ENCODE measurements at places on chromosomes 5 and 9.

- DNase-seq, result no peak
Observed at GRCh38 chr9:4980086-4980727, 4.9 kb upstream of the JAK2 start.

GRCh38 chr9:33436445-33436844, 10.9 kb downstream of the AQP3 start:
- no peak for DNase-seq

GRCh38 chr5:109035436-109035835, 287.7 kb downstream of the FER start:
- peak; percentile 12 for DNase-seq

GRCh38 chr9:35727676-35728040, 4.3 kb downstream of the TLN1 start:
- no peak for DNase-seq

DNA sequence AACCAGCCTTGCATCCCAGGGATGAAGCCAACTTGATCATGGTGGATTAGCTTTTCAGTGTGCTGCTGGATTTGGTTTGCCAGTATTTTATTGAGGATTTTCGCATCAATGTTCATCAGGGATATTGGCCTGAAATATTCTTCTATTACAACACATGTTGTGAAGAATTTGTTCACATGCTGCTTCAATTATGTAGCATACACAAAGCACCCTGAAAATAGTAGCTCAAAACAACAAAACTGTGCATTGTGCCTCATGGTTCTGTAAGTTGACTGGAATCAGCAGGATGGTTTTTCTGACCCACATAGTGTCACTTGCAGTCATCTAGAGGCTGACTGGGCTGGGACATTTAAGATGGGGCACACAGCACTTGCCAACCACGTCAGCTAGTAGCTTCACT, 193.9 kb downstream of the SYK start:
- DNase-seq, result peak; percentile 25

DNA sequence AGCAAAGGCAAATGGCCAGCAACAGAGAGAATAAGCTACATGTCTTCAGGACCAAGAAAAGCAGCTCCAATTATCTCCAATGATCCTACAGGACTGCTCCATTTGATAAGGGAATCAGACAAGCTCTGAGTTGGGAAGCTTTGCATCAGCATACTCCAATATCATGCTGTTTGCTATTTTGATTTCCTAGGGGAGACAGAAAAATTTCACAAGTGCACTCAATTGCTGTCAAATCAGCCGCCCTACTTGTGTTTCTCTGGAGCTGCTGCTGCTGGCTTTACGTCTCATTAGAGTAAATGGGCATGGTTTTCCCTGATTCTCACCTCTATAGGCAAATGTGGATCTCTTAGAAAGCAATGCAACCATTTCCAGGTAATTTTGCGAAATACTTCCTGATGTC, 201.7 kb downstream of the PRELID2 start:
- DNase-seq, result no peak

GRCh38 chr5:174626369-174626920, 97.9 kb upstream of the MSX2 start:
- no peak for DNase-seq

- DNase-seq, result no peak
Observed at GRCh38 chr9:113573959-113574352, 110.4 kb downstream of the RGS3 start.

- DNase-seq, result no peak
Observed at GRCh38 chr9:92315456-92315855, 9.7 kb downstream of the NOL8 start.

- DNase-seq, result no peak
Observed at GRCh38 chr9:4970970-4971641, 14.0 kb upstream of the JAK2 start.

- no peak for DNase-seq
Observed at GRCh38 chr5:134420343-134420742, 8.7 kb upstream of the CDKN2AIPNL start.

- DNase-seq, result no peak
Observed at GRCh38 chr5:122941737-122942136, 94.8 kb downstream of the PPIC start.

- no peak for DNase-seq
Observed at GRCh38 chr5:106759581-106759980, 911.2 kb downstream of the EFNA5 start.

DNA sequence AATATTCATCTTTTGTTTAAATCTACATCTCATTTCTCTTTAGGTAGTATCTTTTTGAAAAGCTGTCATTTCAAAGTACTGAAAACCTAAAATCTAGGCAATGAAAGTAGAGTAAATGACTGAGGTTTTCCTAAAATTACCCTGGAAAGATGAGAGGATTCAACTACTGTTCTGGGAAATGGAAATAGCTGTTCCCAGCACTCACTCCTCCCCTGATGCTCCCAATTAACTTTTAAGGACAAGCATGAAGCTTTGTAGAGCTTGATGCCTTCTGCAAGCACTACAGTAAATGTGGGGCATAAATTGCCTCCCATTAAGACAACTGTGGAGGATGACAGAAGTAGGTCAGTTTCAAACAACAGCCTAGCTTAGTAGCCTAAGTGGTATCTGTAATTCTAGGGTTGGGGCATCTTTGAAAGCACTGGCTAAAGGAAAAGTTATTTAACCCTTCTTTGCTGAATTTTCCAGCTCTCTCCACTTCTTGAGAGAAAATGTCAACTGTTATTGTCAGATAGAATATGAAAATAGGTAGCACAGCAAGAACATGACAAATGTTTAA, 100.2 kb upstream of the GNA14 start:
- DNase-seq, result no peak

GRCh38 chr5:112512901-112513300, 93.8 kb upstream of the EPB41L4A start:
- no peak for DNase-seq

DNA sequence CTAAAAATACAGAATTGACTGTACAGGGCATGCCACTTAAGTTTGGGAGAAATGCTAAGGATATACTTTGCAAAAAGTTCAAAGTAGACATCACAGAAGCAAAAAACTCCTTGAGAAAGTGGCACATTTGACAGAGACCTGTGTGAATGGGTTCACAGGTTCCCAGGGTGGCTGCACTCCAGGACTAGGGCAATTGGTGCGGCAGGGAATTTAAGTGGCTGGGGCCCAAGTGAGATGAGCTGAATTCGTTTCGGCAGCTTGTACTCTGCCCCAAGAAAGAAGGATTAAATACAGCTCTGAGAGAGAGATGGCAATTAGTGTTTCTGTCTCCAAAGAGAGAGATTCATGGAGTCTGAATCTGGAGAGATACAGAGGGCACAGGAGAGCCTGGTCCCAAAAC, 280.1 kb downstream of the FBXL17 start:
- no peak for DNase-seq

- no peak for DNase-seq
Observed at GRCh38 chr5:64769855-64770254, 1.1 kb downstream of the CWC27 start.

GRCh38 chr9:38120961-38121360, 51.9 kb upstream of the SHB start:
- DNase-seq, result no peak

DNA sequence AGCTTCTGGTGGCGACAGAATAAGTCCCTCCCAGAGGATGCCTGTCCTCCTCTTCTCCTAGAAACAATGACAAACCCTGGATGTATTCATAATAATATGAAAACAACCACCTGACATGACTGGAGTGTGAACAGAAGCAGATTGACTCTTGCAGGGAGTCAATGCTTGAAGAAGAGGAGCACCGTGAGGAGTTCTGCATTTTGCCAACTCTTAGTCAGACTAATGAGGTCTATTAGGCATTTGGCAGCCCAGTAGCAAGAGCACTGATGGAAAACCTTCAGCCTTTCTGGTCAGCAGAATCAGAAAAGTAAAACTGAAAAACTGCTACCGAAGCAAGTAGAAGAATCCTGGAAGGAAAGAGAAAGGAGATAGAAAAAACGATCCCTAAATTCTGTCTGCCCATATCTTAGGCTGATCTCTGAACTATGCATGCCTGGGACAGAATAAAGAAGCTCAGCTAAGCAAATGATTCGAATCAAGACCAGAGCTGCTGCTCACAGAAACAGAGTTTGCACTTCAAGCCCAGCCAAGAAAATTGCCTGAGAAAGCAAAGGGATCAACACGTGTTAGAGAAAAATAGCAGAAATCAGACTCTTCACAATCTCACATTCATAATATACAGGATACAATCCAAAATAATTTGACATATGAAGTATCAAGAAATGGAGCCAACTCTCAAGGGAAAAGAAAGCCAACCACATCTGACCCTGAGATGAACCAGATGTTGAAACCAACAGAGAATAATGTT, 69.5 kb upstream of the OSMR start:
- DNase-seq, result peak; percentile 16

GRCh38 chr5:98433022-98433421, 340.4 kb upstream of the RGMB start:
- DNase-seq, result peak; percentile 31

DNA sequence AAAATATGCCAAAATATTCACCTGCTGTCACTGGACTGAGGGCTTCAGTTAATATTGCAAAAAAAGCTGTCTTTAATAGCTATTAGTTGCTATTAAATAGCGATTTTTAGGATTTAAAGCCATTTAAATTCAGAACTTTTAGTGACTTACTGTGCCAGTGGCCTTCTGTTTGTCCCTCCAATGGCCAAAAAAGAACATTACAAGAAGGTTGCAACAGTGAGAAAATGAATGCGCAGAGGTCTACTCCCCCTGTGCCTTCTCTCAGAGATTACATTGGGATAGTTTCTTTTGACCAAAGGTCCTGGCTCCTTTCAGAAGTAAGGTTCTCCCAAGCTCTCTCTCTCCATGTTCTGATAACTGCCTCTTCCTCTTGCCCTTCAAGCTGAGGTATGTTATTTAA, 930.3 kb upstream of the ARRDC3 start:
- no peak for DNase-seq

- DNase-seq, result no peak
Observed at GRCh38 chr5:143083006-143083405, 312.8 kb downstream of the ARHGAP26 start.

DNA sequence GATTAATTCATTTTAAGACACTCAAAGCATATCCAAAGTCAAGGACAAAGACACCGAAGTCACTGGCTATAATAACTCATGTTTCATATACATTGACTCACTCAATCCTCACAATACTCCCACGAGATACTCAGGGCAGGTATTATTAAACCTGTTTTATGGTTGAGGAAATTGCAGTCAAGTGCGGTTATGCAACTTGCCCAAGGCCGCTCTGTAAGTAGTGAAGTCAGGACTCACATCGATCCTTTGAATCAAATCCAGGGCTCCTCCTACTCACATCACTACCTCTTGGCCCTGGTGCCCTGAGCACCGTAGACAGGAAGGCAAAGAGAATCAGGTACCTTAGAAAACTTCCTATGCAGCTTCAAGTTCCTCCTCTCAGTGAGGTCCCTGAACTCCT, 87.8 kb upstream of the APC start:
- no peak for DNase-seq

- no peak for DNase-seq
Observed at GRCh38 chr9:104280711-104281110, 186.6 kb downstream of the SMC2 start.

GRCh38 chr9:119278171-119278570, 91.1 kb downstream of the BRINP1 start:
- DNase-seq, result no peak

DNA sequence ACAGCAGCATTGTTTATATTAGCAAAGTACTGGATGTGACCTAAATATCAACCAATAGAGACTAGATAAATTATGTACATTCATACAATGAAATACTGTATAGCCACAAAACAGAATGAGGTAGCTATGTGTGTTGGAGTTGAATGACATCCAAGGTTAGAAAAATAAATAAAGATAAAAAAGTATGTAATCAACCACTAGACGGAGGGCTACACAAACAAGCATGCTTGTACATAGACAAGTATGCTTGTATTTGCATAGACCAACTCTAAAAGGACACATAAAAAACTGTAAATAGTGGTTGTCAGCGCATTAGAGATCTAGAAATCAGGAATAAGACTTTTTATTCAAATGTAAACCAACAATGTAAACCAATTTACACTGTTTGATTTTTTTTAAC, 3.0 kb downstream of the FEM1C start:
- no peak for DNase-seq

- no peak for DNase-seq
Observed at GRCh38 chr9:1532171-1532570, 482.0 kb downstream of the DMRT2 start.

Data from AG10803 (cell line).